Trophoblast cell (in vitro differentiated cells and primary cell): ENCODE measurements at places on chromosomes 6 and 20.

GRCh38 chr6:135627092-135627715, 129.7 kb upstream of the AHI1 start:
- no peak for DNase-seq

DNA sequence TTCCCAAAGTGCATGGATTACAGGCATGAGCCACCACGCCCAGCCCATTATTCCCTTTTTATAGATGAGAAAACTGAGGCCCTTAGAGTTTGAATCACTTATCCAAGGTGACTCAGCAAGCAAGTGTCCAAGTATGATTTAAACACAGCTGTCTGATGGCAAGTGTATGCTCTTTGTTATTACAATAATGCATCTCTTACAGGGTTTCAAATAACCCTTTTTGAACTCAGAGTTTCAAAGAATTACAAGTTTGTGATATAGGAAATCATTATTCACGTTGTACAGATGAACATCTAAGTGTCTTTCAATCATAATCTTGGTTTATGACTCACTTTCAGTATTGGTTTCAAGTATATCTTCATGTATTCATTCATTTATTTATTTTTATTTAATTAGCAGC, 63.0 kb downstream of the CD83 start:
- no peak for DNase-seq

DNA sequence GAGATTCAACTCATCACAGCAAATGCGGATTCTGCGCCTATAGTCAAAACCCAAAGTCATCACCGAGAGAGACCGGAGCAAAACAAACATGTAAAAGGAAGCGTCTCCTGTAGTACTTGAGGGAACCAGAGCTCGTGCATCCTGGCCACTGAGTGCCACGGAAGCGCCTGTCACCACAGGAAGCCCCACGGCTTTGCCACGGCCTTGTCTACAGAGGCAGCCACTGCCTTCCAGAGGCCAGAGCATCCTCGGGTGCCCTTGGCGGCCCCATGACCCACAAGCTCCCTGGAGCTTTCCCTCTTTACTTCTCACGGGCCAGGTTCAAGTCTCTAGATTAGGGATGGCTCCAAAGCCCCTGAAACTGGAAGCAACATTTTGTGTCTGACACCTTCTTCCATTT, 7.5 kb downstream of the TCFL5 start:
- no peak for DNase-seq

DNA sequence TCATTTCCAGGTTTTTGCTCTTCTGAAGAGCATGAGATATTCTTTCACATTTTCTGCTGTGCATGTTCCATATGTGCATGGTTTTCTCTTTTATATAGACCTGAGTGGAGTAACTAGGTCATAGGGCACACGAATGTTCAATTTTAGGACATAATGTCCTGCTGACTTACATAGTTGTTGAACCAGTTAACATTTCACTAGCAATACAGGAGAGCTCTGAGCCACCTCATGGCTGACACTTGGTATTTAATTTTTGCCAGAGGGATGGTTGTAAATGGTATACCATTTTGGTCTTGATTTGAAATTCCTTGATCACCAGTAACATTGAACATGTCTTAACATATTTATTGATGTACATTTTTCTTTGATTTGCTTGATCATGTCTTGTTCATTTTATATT, 38.3 kb downstream of the IGF2R start:
- DNase-seq = no peak

DNA sequence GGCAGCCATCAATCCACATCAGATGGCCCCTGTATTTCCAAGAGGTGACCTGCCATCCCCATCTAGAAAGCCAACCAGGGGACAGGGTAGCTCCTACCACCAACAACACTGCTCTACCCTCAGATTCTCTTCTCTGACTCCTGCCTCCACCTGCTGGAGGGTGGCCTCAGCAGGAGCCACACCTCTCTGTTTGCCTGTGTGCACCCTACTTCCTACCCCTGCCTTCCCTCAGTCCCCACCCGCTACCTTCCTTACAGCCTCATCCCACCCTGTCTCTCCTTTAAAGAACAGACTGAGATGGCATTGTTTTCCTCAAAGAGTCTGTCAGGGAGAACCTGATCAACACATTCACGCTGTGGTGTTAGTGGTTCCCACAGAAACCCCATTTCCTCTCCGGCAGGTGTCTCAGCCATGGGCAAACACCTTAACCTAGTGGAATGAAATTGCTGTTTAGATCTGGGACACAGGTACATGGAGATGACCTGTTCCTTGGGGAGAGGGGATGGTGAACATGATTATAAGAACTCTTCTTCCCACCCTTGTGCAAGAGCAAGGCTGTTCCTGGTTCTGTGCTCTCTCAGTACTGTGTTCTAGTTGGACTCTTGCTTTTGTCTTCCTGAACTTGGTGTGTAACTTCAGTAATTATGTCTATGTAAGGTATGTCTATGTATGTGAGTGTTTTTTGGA, 1.8 kb downstream of the ENTPD6 start:
- DNase-seq = no peak
